Anterior cingulate cortex (tissue), 58 donors: ENCODE measurements at places on chromosomes 1 and 21.

DNA sequence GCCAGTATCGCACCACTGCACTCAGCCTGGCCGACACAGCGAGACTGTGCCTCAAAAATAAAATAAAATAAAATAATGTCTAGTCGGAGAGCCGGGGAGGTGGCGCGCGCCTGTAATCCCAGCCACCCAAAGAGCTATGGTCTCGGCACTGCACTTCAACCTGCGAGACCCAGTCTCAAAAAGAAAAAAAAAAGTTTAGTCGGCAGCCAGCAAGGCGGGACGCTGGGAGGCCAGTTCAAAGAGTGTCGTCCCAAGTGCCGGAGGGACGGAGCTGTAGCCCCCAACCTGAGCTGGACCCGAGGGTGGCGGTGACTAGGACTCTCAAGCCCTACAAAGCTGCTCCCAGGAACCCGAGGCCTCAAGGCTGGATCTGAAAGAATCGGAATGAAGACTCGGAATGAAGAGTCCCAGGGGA is 632 bp upstream of the FALEC start:
- DNase-seq: no peak

DNA sequence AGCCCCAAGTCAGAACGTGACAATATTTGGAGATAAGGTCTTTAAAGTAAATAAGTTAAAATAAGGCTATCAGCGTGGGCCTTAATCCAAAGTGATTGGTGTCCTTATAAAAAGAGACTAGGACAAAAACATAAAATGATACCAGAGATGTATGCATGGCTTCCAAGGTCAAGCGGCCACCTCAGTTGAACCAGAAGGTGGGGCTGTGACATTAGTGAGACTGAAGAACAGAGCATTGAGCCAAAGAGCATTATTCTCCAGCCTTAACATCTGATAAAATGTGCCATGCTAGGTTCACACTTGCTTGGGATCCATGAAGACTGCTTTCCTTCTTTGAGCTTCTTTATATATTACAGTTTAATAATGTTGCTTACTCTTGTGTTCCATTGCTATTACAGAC is 554.6 kb downstream of the PLA2G4A start:
- DNase-seq: no peak

DNA sequence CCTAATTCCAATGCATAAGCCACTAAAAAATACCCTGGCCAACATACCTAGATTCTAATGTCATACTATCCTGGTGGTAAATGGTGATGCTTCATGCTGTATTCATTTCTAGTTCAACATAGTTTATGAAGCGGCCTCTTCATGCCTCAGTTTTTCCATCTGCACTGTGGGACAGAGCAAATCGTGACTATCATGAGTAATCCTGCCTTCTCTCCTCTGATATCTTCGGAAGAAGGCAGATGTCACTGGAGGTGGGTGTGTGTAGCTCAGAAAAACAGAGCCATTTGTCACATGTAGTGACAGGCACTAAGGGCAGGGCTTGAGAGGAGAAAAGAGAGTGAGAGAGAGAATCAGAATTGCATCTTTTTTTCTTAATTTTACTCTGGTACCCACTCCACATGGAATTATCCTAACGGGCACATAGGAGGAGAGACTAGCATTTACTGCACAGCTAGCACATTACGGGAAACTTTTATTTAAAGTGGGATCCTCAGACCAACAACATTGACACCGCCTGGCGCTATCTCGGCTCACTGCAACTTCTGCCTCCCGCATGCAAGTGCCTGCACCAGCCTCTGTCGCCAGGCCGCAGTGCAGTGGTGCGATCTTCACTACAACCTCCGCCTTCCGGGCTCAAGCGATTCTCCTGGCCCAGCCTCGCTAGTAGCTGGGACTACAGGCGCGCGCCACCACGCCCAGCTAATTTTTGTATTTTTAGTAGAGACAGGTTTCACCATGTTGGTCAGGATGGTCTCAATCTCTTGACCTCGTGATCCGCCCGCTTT is 78.4 kb upstream of the KCNA3 start:
- no peak for DNase-seq

GRCh38 chr1:171426645-171427044 is 58.7 kb upstream of the PRRC2C start:
- no peak for DNase-seq
